Naive thymus-derived CD4-positive, alpha-beta T cell (primary cell): ENCODE measurements at places on chromosomes 2 and 18. TPM values are rescaled to one million over a fixed set of nuclear protein-coding genes. Genes with fewer than 3 reads are reported as not detected.

DNA sequence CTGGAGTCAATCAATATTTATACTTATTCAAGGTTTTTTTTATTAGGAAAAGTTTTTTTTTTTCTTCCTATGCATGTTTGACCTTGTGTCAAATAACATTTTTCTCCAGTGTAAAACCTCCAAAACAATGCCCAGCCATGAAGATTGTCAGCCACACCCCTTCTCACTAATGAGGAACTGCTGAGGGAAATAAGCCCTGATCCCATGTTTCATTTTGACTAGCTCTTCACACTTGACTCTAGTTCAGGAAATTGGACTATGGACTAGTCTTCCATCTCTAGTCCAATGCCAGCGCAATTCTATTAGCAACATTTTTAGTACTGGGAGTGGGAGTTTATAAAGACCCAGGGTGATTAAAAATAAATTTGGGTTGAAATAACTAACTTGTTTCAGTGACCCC is 275.6 kb upstream of the CXCR4 start:
- no peaks in the 10 kb centered on the region for H3K27me3 ChIP-seq
- no peaks in the 10 kb centered on the region for H3K36me3 ChIP-seq
- H3K4me1 ChIP-seq = no peaks in the 10 kb centered on the region
- DNase-seq = no peak

DNA sequence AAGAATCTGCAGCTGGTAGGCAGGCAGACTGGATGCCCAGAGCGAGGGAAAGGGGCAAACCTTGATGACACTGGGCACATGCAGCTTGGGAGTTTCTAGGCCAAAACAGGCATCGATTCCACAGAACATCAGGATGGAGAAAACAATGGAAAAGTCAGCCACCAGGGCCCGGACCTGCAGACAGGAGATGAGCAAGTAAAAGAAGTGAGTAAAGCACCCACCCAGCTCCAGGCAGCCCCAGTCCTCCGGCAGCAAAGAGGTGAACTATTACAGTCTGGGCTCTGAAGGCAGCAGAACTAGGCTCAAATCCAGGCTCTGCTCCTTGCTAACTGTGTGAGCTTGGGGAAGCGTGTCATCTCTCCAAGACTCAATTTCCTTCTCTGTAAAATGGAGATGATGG is 36.6 kb downstream of the MTHFD2 start:
- H3K4me1 ChIP-seq = no peaks in the 10 kb centered on the region
- no peak for DNase-seq
- no peaks in the 10 kb centered on the region for H3K36me3 ChIP-seq
- no peaks in the 10 kb centered on the region for H3K27me3 ChIP-seq

The DOCK10 gene
- 240 TPM for total RNA-seq

- H3K4me3 ChIP-seq = no peak overlapping the region
- H3K27ac ChIP-seq = no peak overlapping the region
- H3K27me3 ChIP-seq = no peaks in the 10 kb centered on the region
- H3K36me3 ChIP-seq = no peaks in the 10 kb centered on the region
- DNase-seq = no peak
Observed at GRCh38 chr2:142707318-142707717, 170.1 kb upstream of the KYNU start.

- no peak overlapping the region for H3K4me3 ChIP-seq
- H3K4me1 ChIP-seq = no peaks in the 10 kb centered on the region
- DNase-seq = no peak
- H3K27me3 ChIP-seq = no peaks in the 10 kb centered on the region
- H3K27ac ChIP-seq = no peak overlapping the region
- no peaks in the 10 kb centered on the region for H3K36me3 ChIP-seq
Observed at GRCh38 chr2:142223309-142223708, 92.5 kb upstream of the LRP1B start.

The RNU2-63P gene
- total RNA-seq = 28.7 TPM

DNA sequence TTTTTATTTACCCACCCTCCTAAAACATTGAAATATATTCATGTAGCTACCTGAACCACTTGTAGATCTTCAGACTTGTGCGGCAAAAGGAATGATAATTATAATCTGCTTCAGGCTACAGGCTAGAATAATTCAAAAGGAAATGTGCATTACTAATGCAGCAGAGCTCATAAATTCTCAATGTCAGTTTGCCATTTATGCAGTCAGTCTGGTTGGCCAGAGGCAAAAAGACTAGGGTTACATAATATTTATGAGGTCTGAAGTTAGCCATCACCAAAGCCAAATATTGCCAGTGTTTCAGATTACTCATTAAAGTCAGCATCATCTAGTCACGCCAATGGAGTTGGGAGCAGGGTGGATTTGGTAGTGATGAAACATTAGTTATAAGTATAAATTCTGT is 38.9 kb downstream of the METAP1D start:
- no peak overlapping the region for H3K27ac ChIP-seq
- no peaks in the 10 kb centered on the region for H3K27me3 ChIP-seq
- no peak for DNase-seq
- H3K4me1 ChIP-seq = no peaks in the 10 kb centered on the region
- no peaks in the 10 kb centered on the region for H3K36me3 ChIP-seq

The HMSD gene
- total RNA-seq = 2.0 and 5.1 TPM in 2 replicates

- H3K27ac ChIP-seq = no peak overlapping the region
- H3K4me3 ChIP-seq = no peak overlapping the region
- no peaks in the 10 kb centered on the region for H3K27me3 ChIP-seq
- no peaks in the 10 kb centered on the region for H3K36me3 ChIP-seq
- no peak for DNase-seq
- H3K4me1 ChIP-seq = no peaks in the 10 kb centered on the region
Observed at GRCh38 chr18:6722690-6723089, 6.8 kb upstream of the ARHGAP28 start.

The FHOD3 gene
- not detected in 2 replicates for total RNA-seq

GRCh38 chr18:21191596-21192307 is 50.3 kb upstream of the GREB1L start:
- no peak overlapping the region for H3K4me3 ChIP-seq
- DNase-seq = no peak

The VWA3B gene
- total RNA-seq = not detected in 2 replicates

DNA sequence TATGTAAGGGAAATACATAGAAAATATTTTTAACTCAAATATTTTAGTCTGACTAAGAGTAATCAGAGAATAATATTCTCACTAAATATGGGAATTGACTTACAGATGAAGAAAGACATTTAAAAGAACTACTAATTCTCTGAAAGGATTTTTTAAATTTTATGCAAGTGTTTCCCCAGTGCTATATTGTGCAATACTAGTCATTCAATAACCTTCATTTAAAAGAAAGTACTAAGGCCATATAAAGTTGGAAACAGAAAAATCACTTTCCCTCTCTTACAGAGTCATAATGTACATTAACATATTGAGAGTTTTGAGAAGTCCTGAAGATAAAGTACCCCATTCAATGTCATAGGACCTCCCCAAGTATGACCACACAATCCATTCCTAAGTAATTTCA is 584.6 kb upstream of the ACVR2A start:
- no peak overlapping the region for H3K4me3 ChIP-seq
- no peak for DNase-seq
- no peak overlapping the region for H3K27ac ChIP-seq

The CRACDL gene
- 1.9 TPM for total RNA-seq

GRCh38 chr2:180823546-180824141 is 156.8 kb upstream of the UBE2E3 start:
- H3K36me3 ChIP-seq = no peaks in the 10 kb centered on the region
- no peaks in the 10 kb centered on the region for H3K4me1 ChIP-seq
- no peak overlapping the region for H3K4me3 ChIP-seq
- H3K27ac ChIP-seq = no peak overlapping the region
- no peak for DNase-seq

DNA sequence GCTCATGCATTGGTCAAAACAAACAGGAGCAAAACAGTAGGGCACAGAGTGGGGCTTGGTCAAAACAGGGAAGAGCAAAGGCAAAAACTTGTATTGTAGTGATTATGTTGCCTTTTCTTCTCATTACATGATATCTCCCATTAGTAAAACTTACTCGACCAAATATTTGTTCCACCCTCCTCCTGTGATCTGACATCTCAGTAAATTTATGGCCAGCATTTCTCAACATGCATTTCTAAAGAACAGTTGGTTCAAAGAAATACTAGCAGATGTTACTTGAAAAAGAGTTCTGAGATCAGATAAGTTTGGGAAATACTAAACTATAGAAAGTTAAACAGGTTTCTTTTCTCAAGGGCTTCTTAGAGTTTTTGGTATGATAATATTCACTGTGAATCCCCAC is 423.1 kb downstream of the FIGN start:
- no peaks in the 10 kb centered on the region for H3K36me3 ChIP-seq
- H3K4me3 ChIP-seq = no peak overlapping the region
- no peak overlapping the region for H3K27ac ChIP-seq
- no peaks in the 10 kb centered on the region for H3K27me3 ChIP-seq
- DNase-seq = no peak
- no peaks in the 10 kb centered on the region for H3K4me1 ChIP-seq

GRCh38 chr2:84959566-84960506 is 11.1 kb upstream of the KCMF1 start:
- no peaks in the 10 kb centered on the region for H3K36me3 ChIP-seq
- no peak overlapping the region for H3K4me3 ChIP-seq
- no peak overlapping the region for H3K27ac ChIP-seq
- H3K27me3 ChIP-seq = no peaks in the 10 kb centered on the region
- no peaks in the 10 kb centered on the region for H3K4me1 ChIP-seq
- DNase-seq = no peak

GRCh38 chr2:74740395-74740740 is 86.3 kb downstream of the SEMA4F start:
- no peaks in the 10 kb centered on the region for H3K4me1 ChIP-seq
- H3K27ac ChIP-seq = no peak overlapping the region
- no peak for DNase-seq
- no peaks in the 10 kb centered on the region for H3K27me3 ChIP-seq
- H3K36me3 ChIP-seq = no peaks in the 10 kb centered on the region
- H3K4me3 ChIP-seq = no peak overlapping the region

DNA sequence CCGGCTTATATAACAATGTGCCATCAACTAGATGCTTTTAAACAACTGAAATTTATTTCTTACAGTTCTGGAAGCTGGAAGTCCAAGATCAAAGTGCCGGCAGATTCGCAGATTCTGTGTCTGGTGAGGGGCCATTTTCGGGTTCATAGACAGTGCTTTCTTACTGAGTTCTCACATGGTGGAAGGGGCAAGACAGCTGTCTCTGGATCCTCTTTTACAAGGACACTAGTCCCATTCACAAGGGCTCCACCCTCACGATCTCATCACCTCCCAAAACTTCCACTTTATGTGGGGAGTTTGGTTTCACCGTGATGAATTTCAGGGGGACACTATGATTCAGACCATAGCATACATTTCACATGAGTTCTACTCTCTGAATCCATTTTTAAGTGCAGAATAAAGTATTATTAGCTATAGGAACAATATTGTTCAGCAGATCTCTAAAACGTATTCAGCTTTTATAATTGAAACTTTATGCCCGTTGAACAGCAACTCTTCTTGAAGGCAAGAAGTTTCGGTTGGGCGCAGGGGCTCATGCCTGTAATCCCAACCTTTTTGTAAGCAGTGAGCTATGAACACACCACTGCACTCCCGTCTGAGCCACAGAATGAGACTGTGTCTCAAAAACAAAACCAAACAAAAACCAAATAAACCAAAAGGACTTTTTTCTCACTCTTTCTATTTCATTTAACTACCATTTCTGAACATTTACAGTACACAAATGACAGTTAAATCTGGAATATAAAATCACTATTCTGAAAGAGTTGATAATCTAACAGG is 502.8 kb downstream of the CMPK2 start:
- DNase-seq = no peak
- H3K36me3 ChIP-seq = no peaks in the 10 kb centered on the region
- H3K27ac ChIP-seq = no peak overlapping the region
- no peaks in the 10 kb centered on the region for H3K27me3 ChIP-seq
- no peaks in the 10 kb centered on the region for H3K4me1 ChIP-seq

DNA sequence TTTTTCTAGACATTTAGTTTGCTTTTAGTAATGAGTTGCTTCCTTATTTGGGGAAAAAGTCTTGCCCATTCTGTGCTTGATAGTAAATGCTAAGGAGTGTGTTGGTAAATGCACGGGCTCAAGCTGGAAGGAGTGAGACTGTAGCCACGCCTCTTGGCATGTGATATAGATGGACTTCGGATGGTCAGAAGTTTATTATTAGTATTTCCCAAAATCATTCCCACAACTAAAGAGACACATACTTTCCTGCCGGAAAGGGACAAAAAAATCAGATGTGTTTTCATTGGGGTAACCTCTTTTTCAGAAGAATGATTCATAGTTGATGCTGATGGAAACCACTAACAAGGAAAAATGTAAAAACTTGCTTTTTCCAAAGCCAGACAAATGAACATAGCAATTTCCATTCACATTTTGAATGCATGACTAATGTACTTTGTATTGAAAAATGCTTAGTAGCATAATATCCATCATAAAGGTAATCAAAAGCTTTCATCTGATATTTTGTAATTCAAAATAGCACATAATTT is 133.2 kb downstream of the ZNF532 start:
- DNase-seq = no peak
- H3K36me3 ChIP-seq = no peaks in the 10 kb centered on the region
- H3K4me3 ChIP-seq = no peak overlapping the region
- H3K27ac ChIP-seq = no peak overlapping the region
- no peaks in the 10 kb centered on the region for H3K27me3 ChIP-seq

DNA sequence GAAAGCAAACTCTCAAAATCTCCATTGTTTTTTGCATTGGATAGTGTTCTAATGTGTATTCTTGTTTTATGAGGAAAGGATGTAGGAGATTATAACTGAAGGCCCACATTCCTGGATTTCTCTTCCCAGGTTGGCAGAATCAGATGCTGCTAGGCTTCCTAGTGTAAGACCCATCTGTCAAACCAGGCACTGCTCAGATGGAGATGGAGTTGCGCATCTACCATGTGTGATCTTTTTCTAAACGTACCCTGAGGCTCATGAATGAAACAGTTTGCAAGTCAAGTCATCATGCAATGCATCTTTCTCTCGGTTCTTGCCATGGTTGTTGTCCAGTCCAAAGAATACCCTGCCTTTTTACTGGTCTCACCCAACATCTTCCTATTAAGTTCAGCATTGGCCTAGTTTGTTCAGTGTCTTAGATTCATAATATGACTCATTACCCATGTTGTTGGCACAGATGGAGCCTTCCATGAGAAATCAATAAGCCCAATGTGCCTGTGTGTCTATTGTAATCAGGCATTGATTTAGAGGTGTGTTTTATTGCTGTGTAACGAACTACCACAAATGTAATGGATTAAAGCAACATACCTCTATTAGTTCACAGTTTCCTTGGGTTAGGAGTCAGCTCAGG is 127.4 kb downstream of the NYAP2 start:
- no peaks in the 10 kb centered on the region for H3K4me1 ChIP-seq
- no peaks in the 10 kb centered on the region for H3K27me3 ChIP-seq
- no peak for DNase-seq

- no peak overlapping the region for H3K4me3 ChIP-seq
- H3K4me1 ChIP-seq = no peaks in the 10 kb centered on the region
- no peak overlapping the region for H3K27ac ChIP-seq
Observed at GRCh38 chr2:58237741-58238140, 3.4 kb downstream of the FANCL start.

DNA sequence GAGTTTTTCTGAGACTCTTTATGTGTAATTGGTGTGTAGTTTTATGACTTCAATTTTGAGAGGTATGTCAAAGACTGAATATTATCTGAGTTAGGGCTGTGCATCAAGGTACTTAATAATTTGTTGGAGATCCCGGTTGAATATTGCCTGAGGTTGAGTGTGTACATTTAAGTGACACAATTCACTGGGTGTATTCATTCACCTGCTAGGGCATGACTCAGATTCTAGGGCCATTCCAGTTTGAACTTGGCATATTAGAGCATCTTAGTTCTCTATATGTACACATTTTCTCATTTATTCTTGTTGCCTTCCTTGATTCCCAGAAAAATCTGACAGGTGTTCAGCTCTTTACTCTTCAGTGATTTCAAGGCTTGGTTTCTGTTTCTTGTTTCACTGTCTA is 12.5 kb downstream of the MAP4K4 start:
- peaks cover 72% of the 10 kb centered on the region for H3K4me1 ChIP-seq
- H3K27me3 ChIP-seq = no peaks in the 10 kb centered on the region
- no peak overlapping the region for H3K4me3 ChIP-seq
- DNase-seq = no peak
- H3K27ac ChIP-seq = peak overlapping the region; percentile 69
